NCI-H2029 treated with DMSO at 0.1 percent for 48 hours (cell line): ENCODE measurements at places on chromosomes 12 and 14.

DNA sequence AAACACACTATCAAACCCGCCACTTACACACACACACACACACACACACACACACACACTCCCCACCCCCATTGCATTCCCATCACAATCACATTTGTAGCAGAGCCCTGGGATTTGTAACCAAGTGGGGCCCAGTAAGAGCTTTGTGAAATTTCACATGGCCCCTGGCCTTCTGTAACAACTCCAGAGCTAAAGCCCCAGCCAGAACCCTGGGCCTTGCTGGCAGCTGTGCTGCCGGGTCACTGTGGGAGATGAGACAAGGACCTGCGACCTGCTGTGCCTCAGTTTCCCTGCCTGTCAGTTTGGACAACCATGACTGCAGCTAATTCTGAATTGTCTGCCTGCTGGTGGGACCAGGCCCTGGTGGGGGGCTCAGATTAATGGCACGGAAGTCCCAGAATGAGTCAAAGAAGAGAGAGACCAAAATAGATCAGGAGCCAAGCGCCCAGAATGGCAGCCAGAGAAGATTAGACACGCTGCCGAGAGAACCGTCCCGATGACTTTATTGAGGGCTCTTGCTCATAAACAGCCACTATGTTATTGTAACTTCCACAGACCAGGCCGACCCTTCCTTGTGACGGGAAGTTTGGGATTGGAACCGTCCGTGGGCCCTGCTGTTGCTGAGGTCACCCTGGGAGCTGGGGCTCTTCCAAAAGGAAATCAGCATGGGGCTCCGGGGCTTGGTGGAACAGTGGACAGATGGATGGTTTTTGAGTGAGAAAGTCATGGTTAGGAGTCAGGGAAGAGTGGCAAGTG lies 123.1 kb downstream of the ZFP36L1 start:
- DNase-seq, result no peak

DNA sequence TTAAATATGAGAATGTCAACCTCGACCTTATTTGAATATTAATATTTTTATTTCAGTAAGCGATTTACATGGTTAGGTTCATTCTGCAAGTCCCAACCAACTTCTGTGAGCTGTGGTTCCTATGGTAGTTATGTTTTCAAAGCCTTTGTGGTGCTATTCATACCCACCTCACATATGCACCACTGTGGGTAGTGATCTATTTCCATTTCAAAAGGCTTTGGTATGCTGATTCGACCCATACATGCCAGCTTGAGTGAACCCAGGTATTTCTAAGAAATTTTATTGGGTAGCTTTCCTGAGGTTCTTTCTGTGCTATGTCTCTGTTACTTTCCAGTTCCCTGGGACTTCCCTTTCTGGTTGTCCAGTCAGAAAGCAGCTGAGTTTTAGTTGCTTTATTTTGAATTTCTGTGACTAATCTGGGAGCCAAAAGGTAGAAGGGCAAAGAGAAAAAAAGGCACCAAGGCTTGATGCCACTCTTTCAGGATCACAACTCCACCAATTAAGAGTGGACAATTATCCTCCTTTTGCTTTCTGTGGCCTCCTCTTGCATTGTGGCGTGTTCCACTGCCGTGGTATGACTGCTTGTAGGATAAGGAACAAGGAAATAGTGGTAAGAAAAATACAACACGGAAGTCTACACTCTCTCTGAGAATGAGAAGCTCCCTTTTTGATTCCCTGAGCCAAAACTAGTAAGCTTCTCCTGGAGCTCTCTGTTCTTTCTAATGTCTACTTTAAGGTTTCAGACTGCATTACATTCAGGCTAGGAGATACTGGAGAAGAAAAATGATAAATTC lies 729.1 kb downstream of the NOVA1 start:
- DNase-seq, result no peak

GRCh38 chr12:5593086-5593485 lies 161.2 kb downstream of the NTF3 start:
- DNase-seq, result no peak

DNA sequence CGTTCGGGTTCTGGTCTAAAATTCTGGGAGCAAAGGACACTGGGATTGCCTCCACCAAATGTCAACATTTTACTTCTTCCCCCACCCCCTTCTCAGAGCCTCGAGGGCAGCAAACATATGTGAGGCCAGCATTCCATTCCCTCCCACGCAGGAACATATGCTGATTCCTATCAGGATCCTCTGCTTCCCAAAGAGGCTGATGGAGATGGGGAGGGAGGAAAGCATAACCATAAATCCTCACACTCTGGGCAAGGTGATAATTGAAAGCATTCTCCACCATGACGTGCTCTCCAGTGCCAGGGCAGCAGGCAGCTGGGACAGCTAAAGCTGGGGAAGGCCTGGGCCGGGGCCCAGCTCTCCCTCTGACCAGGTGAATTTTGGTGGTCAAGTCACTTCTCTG lies 395.0 kb downstream of the ZFP36L1 start:
- DNase-seq, result no peak

- DNase-seq, result no peak
These were observed 19.5 kb downstream of the TAMALIN start for GRCh38 chr12:52026263-52026662.

DNA sequence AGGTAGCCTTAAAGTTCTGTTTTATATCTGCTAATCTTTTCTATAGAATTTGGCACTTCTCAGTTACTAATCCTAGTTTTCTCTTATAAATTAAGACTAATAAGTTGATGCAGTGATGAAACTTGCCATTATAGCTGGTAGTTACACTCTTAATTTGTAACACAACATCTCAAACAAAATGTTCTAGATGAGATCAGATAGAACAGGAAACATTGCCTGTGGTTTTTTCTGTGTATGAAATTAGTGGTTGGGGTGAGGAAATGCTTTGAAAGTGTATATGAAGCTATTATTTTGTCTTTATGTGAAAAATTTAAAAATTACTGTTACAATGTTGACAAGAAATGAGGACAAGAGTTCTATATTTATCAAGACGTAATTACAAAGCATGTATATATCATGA lies 91.9 kb downstream of the PCNX1 start:
- DNase-seq, result no peak

- no peak for DNase-seq
These were observed 800.5 kb downstream of the NRXN3 start for GRCh38 chr14:78970677-78971076.

DNA sequence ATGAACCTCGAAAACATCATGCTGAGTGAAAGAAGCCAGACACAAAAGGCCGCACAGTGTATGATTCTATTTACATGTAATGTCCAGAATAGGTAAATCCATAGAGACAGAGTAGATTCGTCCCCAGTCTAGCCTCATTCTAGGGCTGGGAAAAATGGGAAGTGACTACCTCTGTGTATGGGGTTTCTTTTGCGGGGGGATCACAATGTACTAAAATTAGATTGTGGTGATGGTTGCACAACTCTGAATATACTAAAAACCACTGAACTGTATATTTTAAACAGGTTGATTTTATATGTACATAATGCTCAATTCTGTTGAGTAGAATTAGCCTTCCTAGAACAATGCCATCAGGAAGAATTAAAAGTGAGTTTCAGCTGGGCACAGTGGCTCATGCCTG lies 6.3 kb upstream of the RILPL2 start:
- DNase-seq, result no peak

- no peak for DNase-seq
These were observed 169.2 kb upstream of the HMGA2 start for GRCh38 chr12:65655074-65655493.

- DNase-seq, result no peak
These were observed 555.9 kb upstream of the TMEM132C start for GRCh38 chr12:127711108-127711507.

GRCh38 chr12:108709697-108710096 lies 21.6 kb downstream of the CORO1C start:
- no peak for DNase-seq

GRCh38 chr14:102272392-102272791 lies 32.6 kb downstream of the MOK start:
- no peak for DNase-seq

DNA sequence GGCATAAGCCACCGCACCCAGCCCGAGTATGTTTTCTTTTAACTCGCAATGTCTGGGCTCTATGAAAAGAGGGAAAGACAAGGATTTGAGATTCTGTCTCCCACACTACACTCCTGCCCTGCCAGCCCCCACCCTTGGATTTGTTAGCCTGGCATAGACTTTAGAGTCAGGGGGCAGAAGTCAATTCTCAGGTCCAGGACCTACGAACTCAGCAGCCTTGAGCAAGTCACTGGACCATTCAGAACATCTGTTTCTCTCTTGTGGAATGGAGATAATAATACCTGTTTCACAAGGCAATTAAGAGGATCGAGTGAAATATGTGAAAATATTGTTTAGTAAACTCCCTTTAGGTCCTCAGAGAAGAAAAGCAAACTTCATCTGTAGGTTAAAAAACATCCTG lies 66.1 kb upstream of the FUT8 start:
- DNase-seq, result no peak

- no peak for DNase-seq
These were observed 79.1 kb downstream of the CHGA start for GRCh38 chr14:93002049-93002448.

GRCh38 chr14:77222546-77223225 lies 41.1 kb downstream of the TMEM63C start:
- DNase-seq, result no peak

- no peak for DNase-seq
These were observed 48.9 kb upstream of the DLK1 start for GRCh38 chr14:100677554-100678468.

DNA sequence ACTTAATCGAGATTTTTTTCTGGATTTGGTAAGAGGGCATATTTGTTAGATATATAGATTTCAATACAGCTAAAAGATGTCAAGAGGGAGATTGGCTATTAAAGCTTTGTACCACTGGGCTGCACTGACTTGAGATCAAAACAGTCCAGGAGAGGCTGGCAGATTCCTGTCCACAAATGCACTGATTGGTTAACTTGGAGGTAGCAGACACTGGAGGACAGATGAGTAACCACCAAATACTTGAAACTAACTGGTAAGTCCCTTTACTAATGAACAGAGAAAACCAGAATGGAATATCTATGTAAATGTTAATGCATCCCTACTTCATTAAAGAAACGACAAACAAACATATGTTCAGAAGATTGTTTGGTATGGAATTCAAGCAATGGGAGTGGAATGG lies 416.6 kb downstream of the LRIG3 start:
- DNase-seq, result no peak

GRCh38 chr12:15702276-15702675 lies 86.9 kb downstream of the EPS8 start:
- DNase-seq, result no peak

DNA sequence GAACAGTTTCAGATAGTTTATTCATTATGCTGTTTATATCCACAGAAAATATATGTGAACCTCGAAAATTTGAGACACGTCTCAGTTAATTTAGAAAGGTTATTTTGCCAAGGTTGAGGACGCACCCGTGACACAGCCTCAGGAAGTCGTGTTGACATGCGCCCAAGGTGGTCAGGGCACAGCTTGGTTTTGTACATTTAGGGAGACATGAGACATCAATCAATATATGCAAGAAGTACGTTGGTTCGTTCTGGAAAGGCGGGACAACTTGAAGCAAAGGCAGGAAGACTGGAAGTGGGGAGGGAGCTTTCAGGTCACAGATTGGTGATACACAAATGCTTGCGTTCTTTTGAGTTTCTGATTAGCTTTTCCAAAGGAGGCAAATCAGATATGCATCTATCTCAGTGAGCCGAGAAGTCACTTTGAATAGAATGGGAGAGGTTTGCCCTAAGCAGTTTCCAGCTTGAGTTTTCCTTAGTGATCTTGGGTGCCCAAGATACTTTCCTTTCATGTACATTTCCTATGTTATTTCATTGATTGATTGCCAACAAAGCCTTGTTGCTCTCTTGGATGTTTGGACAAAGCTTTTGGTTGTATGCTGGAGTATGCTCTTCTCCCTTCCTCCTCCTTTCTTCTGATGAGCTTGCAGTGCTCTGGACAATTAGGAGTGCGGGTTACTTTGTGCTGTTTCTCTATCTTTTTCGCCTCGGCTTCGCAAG lies 3.2 kb downstream of the SNAPC1 start:
- DNase-seq, result no peak

DNA sequence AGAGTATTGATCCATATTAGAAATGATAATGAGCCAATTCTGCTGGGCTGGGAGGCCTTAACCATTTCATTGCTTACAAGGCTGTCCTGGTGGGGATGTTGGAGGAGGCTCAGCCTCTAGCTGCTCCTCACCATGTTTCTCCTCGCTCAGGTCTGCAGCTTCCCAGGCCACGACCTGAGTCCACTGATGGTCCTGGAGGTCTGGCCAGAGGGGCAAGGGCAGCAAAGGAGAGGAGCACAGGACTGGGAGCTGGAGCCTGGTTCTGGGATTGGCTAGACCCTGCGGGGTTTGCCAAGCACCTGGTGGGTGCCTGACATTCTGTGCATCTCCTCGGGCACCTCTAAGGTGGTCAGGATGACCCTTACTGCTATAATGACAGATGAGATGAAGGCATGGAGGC lies 92.6 kb downstream of the KIF26A start:
- no peak for DNase-seq

- no peak for DNase-seq
These were observed 6.4 kb downstream of the LTBP2 start for GRCh38 chr14:74605531-74606223.

DNA sequence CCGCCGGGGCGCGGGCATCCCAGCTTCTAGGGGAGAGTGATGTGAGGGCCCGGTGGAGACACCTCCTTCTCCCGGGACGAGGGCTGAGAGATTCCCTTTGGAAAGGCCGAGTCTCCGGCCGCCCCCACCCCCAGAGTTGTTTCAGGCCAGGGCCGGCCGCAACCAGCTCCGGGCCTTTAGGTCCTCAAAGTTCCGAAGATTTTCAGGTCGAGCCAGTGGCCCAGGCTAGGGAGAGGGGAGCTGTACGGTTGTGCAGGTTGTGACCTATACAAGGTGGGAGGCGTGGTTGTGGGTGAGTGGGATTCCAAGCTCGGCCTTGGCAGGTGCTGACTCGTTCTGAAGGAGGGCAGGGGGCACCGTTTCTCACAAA lies 18.4 kb upstream of the ANKRD33 start:
- DNase-seq, result no peak

DNA sequence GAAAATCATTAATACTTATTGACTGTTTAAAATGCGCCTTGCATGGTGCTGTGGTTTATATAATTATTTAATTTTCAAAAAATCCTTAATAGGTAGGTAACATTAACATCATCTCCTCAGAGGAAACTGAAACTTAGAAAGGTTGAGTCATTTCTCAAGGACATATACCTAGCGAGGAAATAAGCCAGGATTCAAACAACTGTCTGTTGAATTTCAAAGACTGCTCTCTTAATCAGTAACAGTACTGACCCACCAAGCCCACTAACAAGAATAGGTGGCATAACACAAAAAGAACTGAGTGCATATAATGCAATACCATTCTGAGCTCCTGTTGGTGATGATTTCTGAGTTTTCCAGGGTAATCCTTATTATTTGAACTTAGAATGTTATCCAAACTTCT lies 174.3 kb downstream of the SOX5 start:
- DNase-seq, result no peak

DNA sequence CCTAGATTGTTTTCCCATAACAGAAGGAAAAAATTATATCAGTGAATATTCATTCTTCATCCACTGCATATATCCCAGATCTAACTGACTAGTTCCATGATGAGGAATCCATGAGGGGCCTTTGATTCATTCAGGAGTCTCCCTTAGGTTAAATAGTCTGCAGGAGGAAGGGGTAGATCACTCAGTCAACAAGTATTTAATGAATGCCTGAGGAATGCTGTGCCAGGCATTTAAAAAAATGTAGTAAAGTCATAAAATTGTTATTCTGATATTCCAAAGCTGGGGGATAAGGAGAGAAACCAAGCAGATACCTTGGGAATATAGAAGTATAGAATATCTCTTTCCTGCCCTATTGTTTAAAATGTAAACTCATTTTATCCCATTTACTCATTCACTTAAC lies 216.2 kb upstream of the CAND1 start:
- DNase-seq, result no peak

- no peak for DNase-seq
These were observed 503.0 kb downstream of the NPAS3 start for GRCh38 chr14:33441633-33442032.

- no peak for DNase-seq
These were observed 182.9 kb upstream of the SLC38A2 start for GRCh38 chr12:46555406-46555852.
